Upper lobe of right lung (tissue), 1 donor: ENCODE measurements at places on chromosomes 4 and X.

DNA sequence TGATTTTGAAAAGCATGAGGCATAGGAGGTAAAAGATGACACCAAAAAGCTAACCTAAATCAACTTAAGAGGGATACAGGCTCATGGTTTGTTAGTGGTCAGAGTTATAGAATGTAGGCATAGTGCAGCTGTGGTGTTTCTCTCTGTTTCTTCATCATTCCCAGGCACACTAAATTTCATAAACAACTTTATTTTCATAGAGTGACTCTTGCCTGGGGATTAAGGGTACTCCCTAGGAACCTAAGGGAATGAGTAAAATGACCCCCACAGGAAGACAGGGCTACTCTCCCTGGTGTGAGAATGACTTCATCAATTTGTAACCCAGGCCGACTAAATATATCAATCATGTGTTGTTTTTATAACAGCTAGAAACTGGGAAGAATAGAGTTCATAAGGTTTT, 11.1 kb downstream of the FABP2 start:
- no peaks in the 10 kb centered on the region for H3K36me3 ChIP-seq
- H3K4me3 ChIP-seq = no peak overlapping the region
- H3K27ac ChIP-seq = no peak overlapping the region
- no peaks in the 10 kb centered on the region for H3K27me3 ChIP-seq
- no peak for DNase-seq

GRCh38 chr4:6267573-6267972, 2.1 kb upstream of the WFS1 start:
- no peak overlapping the region for H3K27ac ChIP-seq
- DNase-seq = no peak
- no peak overlapping the region for H3K4me3 ChIP-seq
- peaks cover 21% of the 10 kb centered on the region for H3K4me1 ChIP-seq

- DNase-seq = no peak
- H3K27ac ChIP-seq = no peak overlapping the region
- H3K27me3 ChIP-seq = no peaks in the 10 kb centered on the region
- H3K4me3 ChIP-seq = no peak overlapping the region
Observed at GRCh38 chrX:37818031-37818430, 29.3 kb downstream of the DYNLT3 start.

DNA sequence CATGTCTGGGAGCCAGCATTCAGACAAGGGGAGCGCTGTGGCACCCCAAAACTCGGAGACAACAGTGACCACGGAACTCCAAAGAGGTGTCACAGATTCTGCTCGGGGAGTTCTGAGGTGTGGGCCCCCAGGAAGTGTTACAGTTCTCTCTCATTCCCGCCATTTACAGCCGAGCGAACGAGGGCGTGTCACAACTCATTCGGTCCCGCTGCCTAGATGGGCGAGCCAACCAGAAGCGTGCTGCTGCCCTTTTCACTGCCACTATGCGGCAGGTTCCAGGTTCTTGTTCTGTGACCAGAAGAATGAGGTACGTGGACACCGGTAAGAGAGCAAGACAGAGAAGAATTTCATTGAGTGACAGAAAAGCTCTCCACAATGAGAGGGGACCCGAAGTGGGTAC, 1370.6 kb upstream of the AGA start:
- no peaks in the 10 kb centered on the region for H3K4me1 ChIP-seq
- H3K27me3 ChIP-seq = no peaks in the 10 kb centered on the region
- no peaks in the 10 kb centered on the region for H3K36me3 ChIP-seq
- DNase-seq = no peak

GRCh38 chr4:87060957-87061356, 126.1 kb downstream of the AFF1 start:
- no peaks in the 10 kb centered on the region for H3K27me3 ChIP-seq
- DNase-seq = no peak
- no peak overlapping the region for H3K4me3 ChIP-seq
- peaks cover 31% of the 10 kb centered on the region for H3K4me1 ChIP-seq
- no peaks in the 10 kb centered on the region for H3K36me3 ChIP-seq

- peak overlapping the region; percentile 67 for H3K4me3 ChIP-seq
- H3K4me1 ChIP-seq = peaks cover 62% of the 10 kb centered on the region
- H3K27ac ChIP-seq = peak overlapping the region; percentile 83
Observed at GRCh38 chr4:2934077-2934812, 29.0 kb downstream of the NOP14 start.

DNA sequence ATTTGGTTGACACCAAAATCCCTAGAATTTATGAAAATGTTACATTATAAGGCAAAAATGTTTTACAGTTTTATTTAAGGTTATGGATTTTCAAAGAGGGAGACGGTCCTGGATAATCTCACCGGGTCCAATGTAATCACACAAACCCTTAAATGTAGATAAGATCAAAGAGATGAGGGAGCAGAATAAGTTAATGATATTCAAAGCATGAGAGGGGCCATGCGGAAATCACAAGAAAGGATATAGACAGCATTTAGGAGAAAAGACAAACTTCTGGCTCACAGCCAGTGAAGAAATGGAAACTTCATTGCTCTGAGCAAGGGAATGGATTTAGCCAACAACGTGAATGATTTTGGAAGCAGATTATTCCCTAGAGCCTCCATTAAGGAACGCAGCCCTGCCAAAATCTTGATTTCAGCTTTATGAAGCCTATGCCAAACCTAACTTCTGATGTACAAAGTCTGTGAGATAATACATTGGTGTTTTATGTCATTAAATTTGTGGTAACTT, 684.4 kb upstream of the GNPDA2 start:
- H3K4me3 ChIP-seq = no peak overlapping the region
- H3K4me1 ChIP-seq = no peaks in the 10 kb centered on the region
- DNase-seq = no peak
- H3K36me3 ChIP-seq = no peaks in the 10 kb centered on the region

DNA sequence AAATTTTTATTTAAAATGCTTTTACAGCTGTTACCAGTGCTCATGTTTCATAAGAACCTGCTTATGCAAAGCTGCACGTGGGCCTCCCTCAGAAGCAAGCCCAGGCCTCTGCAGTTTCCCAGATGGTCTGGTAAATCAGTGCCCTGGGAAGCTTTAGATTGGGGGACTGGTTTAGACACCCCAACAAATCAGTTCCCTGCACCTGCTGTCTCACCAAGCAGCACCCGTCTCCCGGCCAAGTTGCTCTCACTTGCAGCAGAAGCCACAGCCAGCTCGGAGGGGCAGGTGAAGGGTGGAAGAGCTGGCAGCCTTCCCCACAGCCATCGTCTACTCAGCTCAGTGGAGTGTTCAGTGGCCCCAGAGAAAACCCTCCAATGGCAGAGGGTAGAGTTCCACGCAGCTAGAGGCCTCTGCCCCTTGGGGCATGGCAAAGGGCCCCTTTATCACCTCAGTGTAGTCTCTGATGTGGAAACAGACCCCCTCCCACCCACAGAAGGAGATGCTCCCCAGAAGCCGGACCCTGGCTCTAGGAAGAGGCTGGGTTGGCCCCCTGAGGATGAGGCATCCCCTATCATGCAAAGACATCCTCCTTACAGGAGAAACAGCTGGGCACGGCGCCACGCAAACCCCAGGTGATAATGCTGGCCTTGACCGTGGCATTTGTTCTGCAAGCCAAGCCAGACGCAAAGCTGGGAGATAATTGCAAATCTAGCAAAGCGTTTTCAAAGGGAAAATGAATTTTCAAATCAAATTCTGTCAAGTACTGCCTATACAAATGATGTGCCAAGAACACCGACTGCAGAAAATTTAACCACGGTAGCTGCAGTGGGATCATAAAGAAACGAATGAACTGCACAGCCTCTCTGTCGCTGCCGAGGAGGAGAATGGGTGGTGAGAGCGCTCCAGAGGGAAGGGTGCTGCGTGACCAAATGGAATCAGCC, 51.9 kb downstream of the ZFYVE28 start:
- H3K27ac ChIP-seq = no peak overlapping the region
- no peaks in the 10 kb centered on the region for H3K27me3 ChIP-seq
- DNase-seq = peak; percentile 51
- H3K4me3 ChIP-seq = no peak overlapping the region
- no peaks in the 10 kb centered on the region for H3K36me3 ChIP-seq
- H3K4me1 ChIP-seq = peaks cover 15% of the 10 kb centered on the region

DNA sequence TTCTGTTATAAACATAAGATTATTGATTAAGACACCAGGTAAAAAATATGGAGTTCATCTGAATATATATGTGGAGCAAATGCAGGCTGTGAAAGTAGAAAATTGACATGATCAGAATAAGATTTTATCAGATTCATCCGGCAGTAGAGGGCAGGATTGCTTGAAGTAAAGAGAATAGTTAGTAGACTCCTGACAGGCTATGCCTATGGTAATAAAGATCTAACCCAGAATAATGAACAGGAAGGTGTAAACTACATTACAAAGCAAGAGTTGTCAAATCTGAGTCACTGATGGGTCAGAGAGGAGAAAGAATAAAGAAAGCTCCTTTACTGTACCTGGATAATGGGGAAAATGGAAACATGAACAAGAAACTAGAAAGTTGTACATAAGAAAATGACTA, 20.8 kb upstream of the TMEM184C start:
- H3K4me3 ChIP-seq = no peak overlapping the region
- DNase-seq = no peak
- H3K27ac ChIP-seq = no peak overlapping the region
- no peaks in the 10 kb centered on the region for H3K27me3 ChIP-seq
- H3K36me3 ChIP-seq = no peaks in the 10 kb centered on the region
- H3K4me1 ChIP-seq = no peaks in the 10 kb centered on the region

- DNase-seq = peak; percentile 63
- no peak overlapping the region for H3K4me3 ChIP-seq
- no peak overlapping the region for H3K27ac ChIP-seq
- no peaks in the 10 kb centered on the region for H3K36me3 ChIP-seq
- no peaks in the 10 kb centered on the region for H3K4me1 ChIP-seq
Observed at GRCh38 chr4:5979981-5980380, 38.2 kb downstream of the C4orf50 start.

DNA sequence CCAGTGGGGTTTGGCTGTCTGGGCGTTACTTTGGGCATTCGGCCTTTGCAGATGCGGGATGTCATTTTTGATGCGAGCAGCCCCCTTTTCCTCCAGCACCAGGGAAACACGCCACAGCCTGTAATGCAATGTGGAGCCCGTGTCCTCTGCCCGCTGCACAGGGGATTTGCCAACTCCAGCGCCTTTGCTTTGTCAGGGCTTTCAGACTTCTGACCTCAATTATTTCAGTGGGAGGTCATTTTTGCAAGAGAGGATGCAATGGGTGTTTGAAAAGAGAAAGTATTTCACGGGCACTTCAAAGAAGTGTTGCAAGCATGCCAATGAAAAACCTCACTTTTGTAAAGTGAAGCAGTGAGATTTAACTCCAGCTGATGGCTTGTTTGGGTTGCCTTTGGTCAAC, 11.5 kb downstream of the CLCN4 start:
- H3K27me3 ChIP-seq = no peaks in the 10 kb centered on the region
- no peaks in the 10 kb centered on the region for H3K4me1 ChIP-seq
- no peak overlapping the region for H3K27ac ChIP-seq
- no peaks in the 10 kb centered on the region for H3K36me3 ChIP-seq
- DNase-seq = no peak
- no peak overlapping the region for H3K4me3 ChIP-seq

GRCh38 chr4:137502339-137503129, 29.8 kb downstream of the PCDH18 start:
- H3K4me3 ChIP-seq = no peak overlapping the region
- H3K36me3 ChIP-seq = no peaks in the 10 kb centered on the region
- no peak for DNase-seq
- H3K27ac ChIP-seq = no peak overlapping the region
- H3K4me1 ChIP-seq = no peaks in the 10 kb centered on the region

DNA sequence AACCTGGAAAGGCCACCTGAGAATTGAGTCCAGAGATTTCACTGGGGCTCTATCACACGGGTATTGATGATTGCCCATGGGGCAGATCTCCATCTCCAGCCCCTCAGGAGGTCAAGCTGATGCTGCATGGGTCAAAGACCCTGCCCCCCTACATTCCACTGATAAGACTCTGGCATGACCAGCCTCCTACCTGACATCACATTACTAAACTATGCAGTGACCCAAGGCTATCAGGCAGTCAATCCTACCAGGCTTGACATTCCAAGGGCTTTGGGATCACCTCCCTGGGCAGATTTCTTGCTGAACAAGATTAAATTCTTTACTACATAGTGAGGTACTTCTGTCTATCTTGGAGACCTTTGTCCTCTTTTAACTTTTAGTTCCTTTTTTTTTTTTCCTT, 192.7 kb upstream of the STS start:
- no peaks in the 10 kb centered on the region for H3K4me1 ChIP-seq
- H3K27ac ChIP-seq = no peak overlapping the region
- H3K27me3 ChIP-seq = no peaks in the 10 kb centered on the region
- no peak overlapping the region for H3K4me3 ChIP-seq
- no peaks in the 10 kb centered on the region for H3K36me3 ChIP-seq
- DNase-seq = no peak

- H3K36me3 ChIP-seq = peaks cover 78% of the 10 kb centered on the region
- no peaks in the 10 kb centered on the region for H3K4me1 ChIP-seq
- DNase-seq = no peak
- H3K4me3 ChIP-seq = no peak overlapping the region
- no peak overlapping the region for H3K27ac ChIP-seq
- no peaks in the 10 kb centered on the region for H3K27me3 ChIP-seq
Observed at GRCh38 chr4:48858130-48858529, 27.2 kb downstream of the OCIAD1 start.

GRCh38 chr4:93649828-93650227, 178.7 kb upstream of the ATOH1 start:
- H3K4me1 ChIP-seq = no peaks in the 10 kb centered on the region
- no peaks in the 10 kb centered on the region for H3K36me3 ChIP-seq
- H3K27ac ChIP-seq = no peak overlapping the region
- no peak overlapping the region for H3K4me3 ChIP-seq

DNA sequence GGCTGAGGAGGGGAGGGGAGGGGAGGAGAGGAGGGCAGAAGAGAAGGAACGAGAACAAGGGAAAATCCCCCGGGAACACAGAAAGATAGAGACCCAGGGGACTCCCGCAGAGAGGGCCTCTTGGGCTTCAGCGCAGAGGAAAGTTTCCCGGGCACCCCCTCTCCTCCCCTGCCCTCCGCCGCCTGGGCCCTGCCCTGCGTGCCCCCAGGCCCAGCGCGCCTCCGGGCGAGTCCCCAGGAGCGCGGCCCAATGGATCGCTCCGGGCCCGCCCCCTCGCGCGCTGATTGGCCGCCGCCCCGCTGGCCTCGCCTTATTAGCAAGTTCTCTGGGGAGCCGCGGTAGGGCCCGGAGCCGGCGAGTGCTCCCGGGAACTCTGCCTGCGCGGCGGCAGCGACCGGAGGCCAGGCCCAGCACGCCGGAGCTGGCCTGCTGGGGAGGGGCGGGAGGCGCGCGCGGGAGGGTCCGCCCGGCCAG, at the start of gene MSX1:
MSX1 (plus strand) TSS at position 341 of the 474 bp plus-strand sequence. CDS start 235 bp downstream, outside the sequence.
- no peaks in the 10 kb centered on the region for H3K36me3 ChIP-seq
- H3K4me1 ChIP-seq = peaks cover 19% of the 10 kb centered on the region
- peak within 1 kb of the TSS; percentile 62 for H3K4me3 ChIP-seq
- peak within 1 kb of the TSS; percentile 42 for H3K27ac ChIP-seq
- H3K27me3 ChIP-seq = peaks cover 94% of the 10 kb centered on the region

GRCh38 chr4:21845663-21846062, 102.9 kb downstream of the KCNIP4 start:
- H3K27ac ChIP-seq = no peak overlapping the region
- H3K4me3 ChIP-seq = no peak overlapping the region
- no peaks in the 10 kb centered on the region for H3K4me1 ChIP-seq
- no peaks in the 10 kb centered on the region for H3K27me3 ChIP-seq
- H3K36me3 ChIP-seq = no peaks in the 10 kb centered on the region
